ENCODE measurements at places on chromosomes 5 and 9.

GRCh38 chr5:98468188-98468869 lies 305.1 kb upstream of the RGMB start:
- no peak for DNase-seq

DNA sequence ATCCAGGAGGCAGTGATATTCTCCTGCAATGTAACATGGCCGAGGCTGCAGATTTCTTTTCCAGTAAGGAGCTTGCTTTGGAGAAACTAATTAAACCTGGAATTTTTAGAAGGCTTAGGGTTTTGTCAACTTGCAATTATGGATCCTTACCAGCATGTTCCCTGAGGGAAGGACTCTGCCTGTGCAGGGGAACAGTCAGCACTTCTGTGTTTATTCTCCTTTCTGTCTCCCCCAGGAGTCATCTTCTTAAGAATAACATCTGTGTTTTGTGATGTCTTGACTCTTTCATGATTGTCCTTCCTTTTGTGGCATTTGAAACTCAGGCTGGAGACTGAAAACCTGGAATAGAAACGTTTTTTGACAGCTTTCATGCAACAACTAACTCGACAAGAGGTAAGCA lies 80.5 kb upstream of the TNFSF8 start:
- no peak for DNase-seq

GRCh38 chr5:131795228-131795627 lies 1.6 kb downstream of the FNIP1 start:
- DNase-seq: no peak

GRCh38 chr5:16668631-16669030 lies 51.8 kb upstream of the RETREG1 start:
- no peak for DNase-seq

GRCh38 chr5:176185133-176185733 lies 53.0 kb upstream of the SIMC1 start:
- no peak for DNase-seq

DNA sequence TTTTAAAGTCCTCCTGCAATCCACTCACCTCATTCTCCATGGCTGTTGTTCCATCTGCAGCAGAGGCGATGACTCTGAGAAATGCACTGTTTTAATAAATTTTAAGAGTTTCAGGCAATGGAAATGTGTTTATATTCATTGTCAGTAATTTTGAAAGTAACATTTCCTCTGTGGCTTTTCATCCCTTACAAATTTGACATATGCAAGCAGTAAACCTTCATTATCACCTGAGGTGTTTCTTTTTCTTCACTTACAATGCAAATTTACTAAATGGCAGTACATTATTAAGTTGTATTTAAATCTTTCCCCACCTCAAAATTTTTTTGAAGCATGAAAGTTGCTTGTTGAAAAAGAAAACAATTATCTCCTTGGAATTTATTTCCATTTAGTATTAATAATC lies 136.9 kb downstream of the DIRAS2 start:
- DNase-seq: no peak

GRCh38 chr5:59753599-59753998 lies 139.9 kb downstream of the PDE4D start:
- no peak for DNase-seq

GRCh38 chr9:105141146-105141975 lies 103.1 kb upstream of the SLC44A1 start:
- no peak for DNase-seq

DNA sequence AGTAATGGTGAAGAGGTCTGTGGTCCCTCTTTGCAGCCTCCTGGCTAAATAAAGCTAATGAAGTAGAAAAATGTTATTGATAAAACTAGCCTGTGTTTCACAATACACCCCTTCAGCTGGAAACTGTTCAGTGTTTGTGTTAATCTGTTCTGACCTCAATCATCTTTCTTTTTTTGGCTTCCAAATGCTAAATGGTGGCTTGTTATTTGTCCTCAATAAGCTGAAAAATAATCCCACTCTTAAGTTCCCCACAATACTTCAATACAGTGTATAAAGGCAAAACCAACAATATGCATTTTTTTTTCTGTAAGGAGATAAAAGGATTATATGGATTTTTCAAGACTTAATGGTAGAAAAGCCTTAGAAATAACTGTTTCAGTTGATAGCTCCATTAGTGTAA lies 560.5 kb downstream of the TUSC1 start:
- no peak for DNase-seq

Measured in NCI-H2107 (cell line).